Hematopoietic multipotent progenitor cell treated with erythropoietin and hydrocortisone succinate and interleukin-3 and kit ligand, for 4 days (in vitro differentiated cells): ENCODE measurements at places on chromosomes 13 and 19.

DNA sequence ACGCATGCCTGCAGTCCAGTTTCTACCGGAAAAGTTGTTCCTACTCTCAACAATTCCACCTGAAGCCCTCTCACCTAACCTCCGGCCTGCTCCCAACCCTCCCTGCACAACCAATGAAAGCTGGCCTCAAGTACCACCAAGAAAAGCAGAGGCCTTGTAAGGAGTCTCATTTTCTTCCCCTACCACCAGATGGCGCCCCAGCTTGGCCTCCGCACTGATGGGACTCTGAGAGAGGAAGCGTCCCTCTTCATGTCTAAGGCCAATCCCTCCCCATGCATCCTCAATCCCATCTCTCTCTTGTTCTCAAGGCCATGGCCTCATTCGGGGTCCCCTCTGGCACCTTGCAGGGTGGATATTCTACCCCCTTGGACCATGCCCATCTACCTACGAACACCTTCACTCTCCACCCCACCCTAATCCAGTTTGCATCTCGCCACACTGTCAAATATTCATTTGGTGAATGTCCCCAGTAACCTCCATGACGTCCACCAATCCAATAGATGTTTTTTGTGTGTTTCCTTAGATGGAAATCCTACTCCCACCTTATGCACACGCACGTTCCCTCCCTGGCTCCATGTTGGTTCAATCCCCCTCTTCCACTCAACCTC is 412.8 kb downstream of the ZNF536 start:
- DNase-seq: peak; percentile 81

DNA sequence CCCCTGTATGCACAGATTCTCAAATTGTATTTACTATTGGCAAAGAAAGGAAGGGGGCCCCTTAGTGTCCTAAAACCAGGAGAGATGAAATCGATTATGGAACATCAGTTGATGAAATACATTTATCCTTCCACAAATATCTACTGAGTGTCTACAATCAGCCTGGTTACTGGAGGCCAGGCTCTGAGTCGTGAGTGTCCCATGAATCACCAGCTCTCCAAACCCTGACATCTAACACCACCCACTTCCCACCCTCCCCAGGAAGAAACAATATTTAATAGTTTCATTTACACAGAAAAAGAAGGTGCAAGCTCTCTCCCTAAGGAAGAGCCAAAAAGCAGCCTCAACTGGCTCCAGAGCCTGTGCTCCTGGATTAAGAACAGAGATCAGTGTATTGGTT is 25.2 kb downstream of the KCTD15 start:
- DNase-seq: no peak

- no peak for DNase-seq
These were observed 3.6 kb downstream of the RASGRP4 start for GRCh38 chr19:38422438-38422837.

GRCh38 chr19:50330365-50331078 is 1.3 kb upstream of the KCNC3 start:
- DNase-seq: peak; percentile 85

DNA sequence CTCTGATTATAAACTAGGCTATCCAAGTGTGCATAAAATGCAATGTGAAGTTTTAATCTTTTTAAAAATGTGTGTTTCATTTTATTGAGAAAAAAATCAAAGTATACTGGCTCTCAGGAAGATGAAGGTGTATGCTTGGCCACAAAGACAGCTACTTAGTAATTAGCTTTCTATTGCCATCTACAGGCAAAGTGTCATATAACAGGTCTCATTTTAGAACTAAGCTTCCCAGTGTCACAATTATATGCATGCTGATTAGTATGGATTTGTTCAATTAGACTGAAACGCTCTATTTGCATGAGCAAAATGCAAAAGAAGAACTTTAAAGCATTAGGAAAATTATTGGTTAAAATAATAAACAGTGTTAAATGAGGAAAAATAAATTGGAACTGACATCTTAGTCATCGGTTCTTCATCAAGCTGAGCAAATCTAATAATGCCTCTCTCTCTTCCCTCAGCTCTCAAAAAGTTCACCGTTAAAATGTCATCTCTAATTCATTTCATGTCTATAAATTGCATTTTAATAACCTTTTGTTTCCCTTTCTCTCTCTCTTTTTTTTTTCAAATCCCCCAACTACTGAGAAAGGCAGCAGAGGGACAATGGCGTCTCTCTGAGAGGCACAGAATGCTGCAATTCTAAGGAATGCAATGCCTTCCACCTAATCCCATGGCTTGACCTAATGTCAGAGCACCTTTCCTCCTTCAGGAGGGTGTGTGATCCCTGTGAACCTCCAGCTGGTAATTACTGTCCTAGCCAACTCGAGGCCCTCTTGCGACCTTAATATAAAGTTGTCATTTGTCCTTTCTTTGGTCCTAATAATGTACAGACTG is 313.1 kb upstream of the MAB21L1 start:
- peak; percentile 71 for DNase-seq

GRCh38 chr13:28976636-28977035 is 156.5 kb downstream of the MTUS2 start:
- no peak for DNase-seq

DNA sequence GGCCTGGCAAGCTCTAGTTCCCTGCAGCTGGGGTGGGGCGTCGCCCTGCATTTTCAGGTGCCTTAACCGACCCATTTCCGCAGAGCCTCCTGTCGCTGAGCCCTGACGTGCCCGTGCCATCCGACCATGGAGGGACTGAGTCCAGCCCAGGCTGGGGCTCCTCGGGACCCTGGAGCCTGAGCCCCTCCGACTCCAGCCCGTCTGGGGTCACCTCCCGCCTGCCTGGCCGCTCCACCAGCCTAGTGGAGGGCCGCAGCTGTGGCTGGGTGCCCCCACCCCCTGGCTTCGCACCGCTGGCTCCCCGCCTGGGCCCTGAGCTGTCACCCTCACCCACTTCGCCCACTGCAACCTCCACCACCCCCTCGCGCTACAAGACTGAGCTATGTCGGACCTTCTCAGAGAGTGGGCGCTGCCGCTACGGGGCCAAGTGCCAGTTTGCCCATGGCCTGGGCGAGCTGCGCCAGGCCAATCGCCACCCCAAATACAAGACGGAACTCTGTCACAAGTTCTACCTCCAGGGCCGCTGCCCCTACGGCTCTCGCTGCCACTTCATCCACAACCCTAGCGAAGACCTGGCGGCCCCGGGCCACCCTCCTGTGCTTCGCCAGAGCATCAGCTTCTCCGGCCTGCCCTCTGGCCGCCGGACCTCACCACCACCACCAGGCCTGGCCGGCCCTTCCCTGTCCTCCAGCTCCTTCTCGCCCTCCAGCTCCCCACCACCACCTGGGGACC is 1.2 kb downstream of the ZFP36 start:
- peak; percentile 77 for DNase-seq

GRCh38 chr13:111955412-111956065 is 111.4 kb upstream of the SOX1 start:
- no peak for DNase-seq

DNA sequence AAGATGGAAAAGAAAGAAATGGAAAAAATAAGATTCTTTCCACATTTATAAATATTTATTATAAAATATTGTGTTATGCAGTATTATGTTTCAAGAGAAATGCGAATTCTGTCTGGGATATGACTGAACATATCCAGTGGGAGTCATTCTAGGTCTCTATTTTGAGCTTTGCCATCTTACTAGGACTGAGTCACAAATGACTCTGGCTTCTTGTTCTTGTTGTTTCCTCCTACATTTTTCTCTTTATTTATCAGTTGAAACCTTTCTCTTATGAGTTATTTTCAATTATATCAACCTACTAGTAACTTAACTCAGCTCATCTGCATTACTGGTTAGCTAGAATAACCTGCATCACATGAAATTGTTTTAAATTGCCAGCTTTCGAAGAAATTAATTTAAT is 1247.3 kb downstream of the SLITRK1 start:
- DNase-seq: no peak

GRCh38 chr13:97068151-97068550 is 73.9 kb upstream of the OXGR1 start:
- DNase-seq: no peak

DNA sequence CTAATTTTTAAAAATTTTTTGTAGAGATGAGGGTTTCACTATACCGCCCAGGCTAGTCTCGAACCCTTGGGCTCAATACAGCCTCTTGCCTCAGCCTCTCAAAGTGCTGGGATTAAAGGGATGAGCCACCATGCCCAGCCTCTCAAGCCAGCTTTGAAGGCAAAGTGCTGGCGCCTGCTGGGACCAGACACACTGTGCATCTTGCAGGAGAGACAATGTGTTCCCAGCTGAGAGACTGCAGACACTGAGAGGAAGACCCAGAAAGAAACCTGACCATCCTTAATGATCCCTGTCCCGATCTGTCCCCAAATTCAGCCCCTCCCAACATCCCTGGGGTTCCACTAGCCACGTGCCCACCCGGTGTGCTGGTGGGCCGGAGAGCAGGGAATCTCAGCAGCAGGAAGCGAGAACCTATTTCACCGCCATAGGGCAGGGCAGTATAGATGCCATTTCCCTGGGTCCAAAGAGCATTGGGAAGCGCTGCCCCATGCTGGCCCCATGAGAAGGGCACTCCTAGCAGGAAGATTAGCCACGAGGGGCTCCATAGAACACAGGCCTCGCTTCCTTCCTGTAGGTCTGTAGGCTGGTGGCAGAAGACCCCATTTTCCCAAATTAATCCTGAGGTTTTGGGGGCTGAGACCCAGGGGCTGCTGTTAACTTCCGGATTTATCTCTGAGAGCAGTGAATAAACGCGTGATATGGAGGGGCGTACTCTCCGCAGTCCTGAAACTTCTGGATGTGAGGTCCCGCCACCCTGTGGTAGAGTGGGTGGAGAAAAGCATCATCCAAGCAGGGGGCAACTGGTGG is 968 bp downstream of the RAVER1 start:
- no peak for DNase-seq

DNA sequence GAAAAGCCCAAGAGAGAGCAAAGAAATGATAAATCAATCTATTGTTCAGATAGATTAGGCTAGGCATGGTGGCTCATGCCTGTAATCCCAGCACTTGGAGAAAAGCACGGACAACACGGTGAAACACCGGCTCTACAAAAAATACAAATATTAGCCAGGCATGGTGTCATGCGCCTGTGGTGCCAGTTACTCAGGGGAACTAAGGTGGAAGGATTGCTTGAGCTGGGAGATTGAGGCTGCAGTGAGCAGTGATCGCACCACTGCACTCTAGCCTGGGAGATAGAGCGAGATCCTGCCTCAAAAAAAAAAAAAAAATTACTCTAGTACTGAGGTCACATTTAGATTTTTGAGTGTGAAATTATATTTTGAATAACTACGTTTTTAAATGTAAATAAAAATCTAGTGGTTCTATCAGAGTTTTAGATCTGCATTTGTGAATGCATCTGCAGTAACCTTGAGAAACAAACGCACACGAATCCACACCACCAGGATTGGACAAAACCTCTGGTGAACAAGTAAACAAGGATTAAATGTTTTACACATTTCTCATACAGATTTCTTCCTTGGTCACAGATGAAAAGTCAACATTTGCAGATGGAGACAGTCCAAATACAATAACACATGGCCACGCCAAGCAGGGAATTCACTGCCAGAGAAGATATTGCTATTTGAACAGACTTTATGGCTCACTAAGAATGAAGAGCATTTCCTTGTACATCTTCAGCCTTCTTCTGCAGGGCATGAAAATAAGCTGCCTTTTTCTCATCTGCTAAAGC is 917.6 kb downstream of the PCDH9 start:
- DNase-seq: no peak

DNA sequence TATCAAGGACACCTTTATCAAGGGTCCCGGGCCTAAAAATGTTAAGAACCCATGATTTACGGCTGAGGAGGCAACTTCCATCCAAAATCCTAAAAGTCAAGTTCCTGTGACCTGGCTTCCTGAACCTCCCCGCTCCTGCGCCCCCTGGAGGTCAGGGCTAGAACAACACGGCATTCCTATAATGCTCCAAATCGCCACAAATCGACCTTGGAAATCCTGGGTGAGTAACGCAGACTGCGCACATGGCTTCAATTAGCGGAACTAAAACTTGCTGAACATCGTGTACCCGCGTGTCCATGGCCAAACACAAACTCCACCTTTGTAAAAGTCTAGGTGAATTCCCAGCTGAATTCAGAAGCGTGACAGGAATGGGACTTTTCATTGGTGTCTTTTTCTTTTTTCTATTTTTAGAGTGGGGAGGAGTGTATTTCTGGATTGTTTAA is 4.3 kb upstream of the C5AR1 start:
- DNase-seq: peak; percentile 63

GRCh38 chr19:30969591-30969990 is 379.6 kb downstream of the TSHZ3 start:
- DNase-seq: no peak

GRCh38 chr19:3398114-3398899 is 31.9 kb downstream of the NFIC start:
- no peak for DNase-seq

- peak; percentile 88 for DNase-seq
These were observed 14.1 kb upstream of the PRKD2 start for GRCh38 chr19:46731007-46731501.

DNA sequence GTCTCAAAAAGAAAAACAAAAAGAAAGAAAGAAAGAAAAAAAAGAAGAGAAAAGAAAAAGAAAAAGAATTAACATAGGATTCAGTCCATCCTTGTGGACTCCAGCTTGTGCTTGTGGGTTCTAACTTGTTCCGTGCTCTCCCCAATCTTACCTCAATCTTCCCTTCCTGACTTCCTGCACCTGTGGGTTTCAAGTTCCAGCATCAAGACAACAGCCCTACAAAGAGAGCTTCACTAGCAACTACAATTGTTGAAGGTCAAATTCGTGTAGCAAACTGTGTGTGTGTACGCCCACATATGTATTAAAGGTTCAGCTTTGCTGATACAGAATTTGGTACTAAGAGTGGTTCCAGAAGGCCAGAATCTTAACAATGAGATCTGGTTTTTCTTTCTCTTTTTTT is 25.3 kb downstream of the FXYD5 start:
- no peak for DNase-seq

DNA sequence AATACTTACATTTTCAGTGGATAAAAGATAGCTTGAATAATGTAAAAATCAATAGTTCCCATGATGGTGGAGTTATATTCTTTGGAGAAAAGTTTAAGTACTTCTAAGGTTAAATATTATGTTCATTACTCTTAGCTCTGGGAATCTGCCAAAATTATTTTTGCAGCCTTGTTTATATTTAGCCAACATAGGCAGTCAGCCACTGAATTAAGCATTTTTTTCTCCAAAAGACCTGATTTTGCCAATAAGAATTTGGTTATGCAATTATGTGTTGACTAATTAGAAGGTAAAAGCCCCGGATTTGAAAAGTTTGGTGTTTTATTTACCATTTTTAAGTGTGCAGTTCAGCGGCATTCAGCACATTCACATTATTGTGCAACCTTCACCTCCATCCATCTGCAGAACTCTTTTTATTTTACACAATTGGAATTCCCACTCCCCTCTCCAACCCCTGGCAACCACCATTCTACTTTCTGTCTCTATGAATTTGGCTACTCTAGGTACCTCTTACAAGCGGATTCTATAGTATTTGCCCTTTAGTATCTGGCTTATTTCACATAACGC is 90.1 kb upstream of the C1QTNF9B start:
- DNase-seq: no peak

- peak; percentile 65 for DNase-seq
These were observed 29.9 kb downstream of the EFNA2 start for GRCh38 chr19:1315470-1316166.

GRCh38 chr13:36880961-36881360 is 39.1 kb downstream of the SMAD9 start:
- no peak for DNase-seq
